Stimulated activated CD4-positive, alpha-beta T cell treated with anti-CD3 and anti-CD28 coated beads, Interleukin-4, amount 100 ng/mL, for 48 hours (primary cell): ENCODE measurements at places on chromosomes 3 and 15.
A peak's percentile ranks its signal among the peaks of the same experiment; 100 is the strongest.

DNA sequence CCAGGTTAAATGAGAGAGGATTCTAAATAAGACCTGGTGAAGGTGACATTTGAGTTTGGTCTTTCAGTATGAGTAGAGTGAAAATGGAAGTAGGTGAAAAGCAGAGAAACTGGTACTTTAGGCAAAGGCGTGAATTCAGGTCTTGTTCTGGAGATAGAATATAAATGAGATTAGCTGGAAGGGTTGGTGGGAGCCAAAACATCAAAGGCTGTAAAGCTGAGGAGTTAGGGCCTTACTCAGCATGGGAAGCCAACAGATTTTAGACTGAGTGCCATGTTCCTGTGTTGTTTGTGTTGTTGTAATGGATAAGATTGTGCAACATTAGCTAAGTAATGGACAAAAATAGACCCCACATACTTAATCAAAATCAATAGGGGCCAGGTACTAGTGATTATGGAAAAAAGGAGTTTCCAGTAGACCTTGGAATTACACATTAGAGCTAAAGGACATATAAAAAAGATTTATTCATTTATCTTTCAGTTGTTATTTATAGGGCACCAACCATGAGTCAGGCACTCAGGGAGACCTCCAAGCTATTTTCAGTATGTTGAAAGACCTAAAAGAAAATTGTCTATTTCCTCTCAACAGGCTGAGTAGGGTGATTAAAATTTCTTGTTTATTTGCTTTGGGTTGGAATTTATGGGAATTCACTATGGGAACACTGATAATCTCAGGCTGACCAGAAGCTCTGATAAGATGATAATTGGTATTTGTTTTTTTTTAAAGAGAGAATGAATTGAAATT is 20.8 kb downstream of the ARL14 start:
- DNase-seq, result no peak

GRCh38 chr3:197749315-197749600 is 425 bp upstream of the FYTTD1 start:
- peak; percentile 45 for DNase-seq

GRCh38 chr15:77944002-77944867 is 133.3 kb downstream of the TBC1D2B start:
- peak; percentile 43 for DNase-seq

GRCh38 chr3:193190146-193190786 is 50.8 kb upstream of the PLAAT1 start:
- DNase-seq, result peak; percentile 0

DNA sequence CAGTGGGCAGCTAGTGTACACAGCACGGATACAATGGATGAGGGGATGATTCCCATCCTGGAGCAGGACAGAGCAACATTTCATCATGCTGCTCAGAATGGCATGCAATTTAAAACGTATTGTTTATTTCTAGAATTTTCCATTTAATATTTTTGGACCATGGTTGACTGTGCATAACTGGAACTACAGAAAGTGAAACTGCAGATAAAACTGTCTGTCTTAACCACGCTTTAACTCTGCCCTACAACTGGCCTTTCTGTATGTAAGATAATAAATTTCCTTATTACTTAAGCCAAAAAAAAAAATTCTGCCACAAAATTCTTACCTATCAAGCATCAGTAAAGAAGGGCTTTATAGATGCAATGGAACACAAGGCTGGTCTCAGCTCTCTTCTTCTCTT is 33.4 kb downstream of the AP3S2 start:
- DNase-seq, result no peak

DNA sequence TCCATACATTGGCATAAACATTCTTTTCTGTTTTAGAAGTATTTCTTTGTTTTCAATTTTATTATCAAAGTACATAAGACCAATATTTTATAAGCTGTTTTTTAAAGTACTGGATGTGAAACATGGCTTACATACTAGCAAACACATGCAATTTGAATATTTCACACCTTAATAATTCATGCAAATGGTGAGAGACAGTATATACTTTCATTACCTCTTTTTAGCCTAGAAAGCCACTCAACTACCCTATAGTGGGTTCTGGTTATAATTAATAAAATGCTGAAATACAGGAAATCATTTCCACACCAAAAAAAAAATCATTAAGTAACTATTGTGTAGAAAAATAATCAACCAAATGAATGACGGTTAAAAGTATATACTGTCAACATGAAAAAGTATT is 38.5 kb upstream of the MELTF start:
- DNase-seq, result no peak

GRCh38 chr15:92277776-92278175 is 115.9 kb upstream of the ST8SIA2 start:
- peak; percentile 2 for DNase-seq
